ENCODE measurements at places on chromosomes 7 and 10. TPM values are rescaled to one million over a fixed set of nuclear protein-coding genes. Genes with fewer than 3 reads are reported as not detected.
A peak's percentile ranks its signal among the peaks of the same experiment; 100 is the strongest.

DNA sequence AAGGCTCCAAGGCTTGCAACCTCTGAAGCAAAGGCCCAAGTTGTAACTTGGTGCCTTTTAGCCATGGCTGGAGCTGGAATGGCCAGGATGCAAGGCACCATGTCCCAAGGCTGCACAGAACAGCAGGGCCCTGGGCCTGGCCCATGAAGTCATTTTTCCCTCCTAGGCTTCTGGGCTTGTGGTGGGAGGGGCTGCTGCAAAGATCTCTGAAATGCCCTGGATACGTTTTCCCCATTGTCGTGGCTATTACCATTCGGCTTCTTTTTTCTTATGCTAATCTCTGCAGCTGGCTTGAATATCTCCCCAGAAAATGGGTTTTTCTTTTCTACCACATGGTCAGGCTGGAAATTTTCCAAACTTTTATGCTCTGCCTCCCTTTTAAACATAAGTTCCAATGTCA is 234.2 kb downstream of the CDK14 start:
- DNase-seq: no peak

- no peak for DNase-seq
Observed at GRCh38 chr7:131289051-131289450, 38.6 kb upstream of the MKLN1 start.

- no peak for DNase-seq
Observed at GRCh38 chr10:78292250-78292981, 258.8 kb downstream of the RPS24 start.

- peak; percentile 78 for DNase-seq
Observed at GRCh38 chr10:32256613-32257437, 90.1 kb downstream of the EPC1 start.

The NPFFR1 gene
- not detected for total RNA-seq

GRCh38 chr7:71486856-71487628 is 355.1 kb downstream of the GALNT17 start:
- no peak for DNase-seq

The CREB3L2 gene
- total RNA-seq: 11.9 TPM

The SYT15 gene
- total RNA-seq: 0.35 TPM

DNA sequence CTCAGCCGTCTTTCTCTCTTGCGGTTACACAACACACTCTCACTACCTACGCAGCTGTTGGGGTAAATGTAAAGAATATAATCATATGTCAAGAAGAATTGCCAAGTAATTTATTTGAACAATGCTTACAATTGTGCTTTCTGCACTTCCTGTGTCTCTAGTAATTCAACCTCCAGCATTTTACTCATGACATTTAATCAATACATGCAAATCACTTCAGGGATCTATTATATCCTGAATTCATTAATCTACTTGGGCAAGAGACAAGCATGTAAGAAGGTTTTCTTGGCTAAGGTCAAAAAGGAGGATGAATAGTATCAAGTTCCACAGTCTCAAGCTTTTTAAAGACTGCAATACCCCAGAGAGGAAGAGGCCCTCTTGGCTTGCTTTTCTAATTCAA is 562.9 kb upstream of the ADARB2 start:
- no peak for DNase-seq

DNA sequence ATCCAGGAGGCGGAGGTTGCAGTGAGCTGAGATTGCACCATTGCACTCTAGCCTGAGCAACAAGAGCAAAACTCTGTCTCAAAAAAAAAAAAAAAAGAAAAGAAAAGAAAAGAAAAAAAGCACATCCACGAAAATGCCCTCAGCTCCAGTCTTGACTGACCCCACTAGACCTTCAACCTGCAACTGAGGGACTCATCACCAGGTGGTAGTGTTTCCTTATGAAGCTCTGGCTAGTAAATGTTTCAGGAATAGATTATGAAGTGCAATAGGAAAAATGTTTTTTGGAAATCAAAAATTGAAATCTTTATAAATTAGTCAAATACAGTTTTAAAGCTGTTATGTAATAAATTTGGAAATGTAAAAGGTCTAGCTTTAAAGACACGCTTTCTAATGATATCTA is 22.4 kb downstream of the TLL2 start:
- DNase-seq: no peak

GRCh38 chr10:126407831-126408230 is 19.6 kb upstream of the ADAM12 start:
- DNase-seq: no peak

The COL28A1 gene
- total RNA-seq: 0.36 TPM

The AGBL3 gene
- total RNA-seq: 2.7 TPM

All from CD8-positive, alpha-beta T cell (primary cell).